ENCODE measurements at places on chromosomes 16 and 17. TPM values are rescaled to one million over a fixed set of nuclear protein-coding genes. Genes with fewer than 3 reads are reported as not detected.

GNG13 gene
- not detected for polyA plus RNA-seq

GDPD1 gene
- polyA plus RNA-seq = 2.6 TPM

MYH13 gene
- not detected for polyA plus RNA-seq

FKBP10 gene
- polyA plus RNA-seq = not detected

APOBR gene
- polyA plus RNA-seq = 0.14 TPM

PHKG2 gene
- polyA plus RNA-seq = 36.7 TPM

EIF1 gene
- polyA plus RNA-seq = 1,505 TPM

GABARAP gene
- polyA plus RNA-seq = 1,138 TPM

TMEM235 gene
- not detected for polyA plus RNA-seq

TBC1D3H gene
- polyA plus RNA-seq = not detected

CRHR1 gene
- not detected for polyA plus RNA-seq

MRM1 gene
- polyA plus RNA-seq = 10.1 TPM

TBC1D3K gene
- not detected for polyA plus RNA-seq

ZPBP2 gene
- 0.84 TPM for polyA plus RNA-seq

OSGIN1 gene
- 0.46 TPM for polyA plus RNA-seq

TRAPPC2L gene
- polyA plus RNA-seq = 86.1 TPM

ANKS4B gene
- not detected for polyA plus RNA-seq

TBX21 gene
- polyA plus RNA-seq = 10.0 TPM

IRX5 gene
- not detected for polyA plus RNA-seq

KRT27 gene
- polyA plus RNA-seq = not detected

ENPP7 gene
- 0.89 TPM for polyA plus RNA-seq

KPNA2 gene
- polyA plus RNA-seq = 32.3 TPM

TAX1BP3 gene
- 72.1 TPM for polyA plus RNA-seq

ITGAD gene
- polyA plus RNA-seq = not detected

SLFN5 gene
- polyA plus RNA-seq = 8.9 TPM

ATPAF2 gene
- 41.5 TPM for polyA plus RNA-seq

PIEZO1 gene
- 33.4 TPM for polyA plus RNA-seq

TPSD1 gene
- polyA plus RNA-seq = not detected

HOXB6 gene
- not detected for polyA plus RNA-seq

PSMD3 gene
- 49.7 TPM for polyA plus RNA-seq

KRT13 gene
- not detected for polyA plus RNA-seq

SLC5A11 gene
- polyA plus RNA-seq = 0.13 TPM

USP7 gene
- 9.4 TPM for polyA plus RNA-seq

CRYM gene
- not detected for polyA plus RNA-seq

PABPN1L gene
- polyA plus RNA-seq = not detected

TM4SF5 gene
- polyA plus RNA-seq = not detected

ZNF785 gene
- polyA plus RNA-seq = 2.9 TPM

DPH1 gene
- polyA plus RNA-seq = 34.4 TPM

KCNH6 gene
- polyA plus RNA-seq = not detected

SRR gene
- 3.4 TPM for polyA plus RNA-seq

PCTP gene
- polyA plus RNA-seq = 1.9 TPM

Measured in IgD-negative memory B cell (primary cell).